ENCODE measurements at places on chromosomes 7 and 10.

- DNase-seq = no peak
Measured at GRCh38 chr10:75959209-75959608, 527.8 kb downstream of the LRMDA start.

GRCh38 chr10:104683567-104683966, 42.5 kb downstream of the SORCS3 start:
- DNase-seq = no peak

DNA sequence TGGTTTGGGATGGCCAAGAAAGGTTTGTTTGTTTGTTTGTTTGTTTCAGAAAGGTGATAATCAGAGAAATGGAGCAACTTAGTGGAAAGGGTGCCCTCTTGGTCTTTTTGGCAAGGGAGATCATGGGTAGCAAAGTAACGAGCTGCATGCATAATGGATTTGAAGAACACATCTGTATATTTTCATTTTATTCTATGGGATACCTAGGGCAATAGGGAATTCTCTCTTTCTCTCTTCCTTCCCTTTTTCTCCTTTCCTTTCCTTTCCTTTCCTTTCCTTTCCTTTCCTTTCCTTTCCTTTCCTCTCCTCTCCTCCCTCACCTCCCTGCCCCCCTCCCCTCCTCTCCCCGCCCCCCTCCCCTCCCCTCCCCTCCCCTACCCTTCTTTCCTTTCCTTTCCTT, 492.1 kb downstream of the NEBL start:
- no peak for DNase-seq

DNA sequence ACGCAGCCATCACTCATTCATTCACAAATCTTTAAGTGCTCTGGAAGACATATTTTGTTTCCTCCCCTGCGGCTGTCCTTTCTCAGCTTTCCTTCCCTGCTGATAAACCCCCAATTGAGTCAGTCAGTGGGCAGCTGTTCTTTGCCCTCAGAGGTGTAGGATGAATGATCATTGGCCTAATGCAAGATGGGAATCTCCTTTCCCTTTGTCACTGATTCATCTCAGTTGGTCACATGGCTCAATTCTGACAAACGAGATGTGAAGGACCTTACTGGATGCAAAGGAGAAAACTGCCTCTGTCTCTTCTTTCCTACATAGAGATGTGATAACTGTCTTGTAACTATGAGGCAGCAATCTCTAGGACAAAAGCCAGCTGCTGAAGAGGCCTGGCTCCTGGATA, 44.6 kb downstream of the COL28A1 start:
- DNase-seq = no peak

- DNase-seq = no peak
Measured at GRCh38 chr10:85657476-85658113, 709.0 kb downstream of the GRID1 start.
